Mesothelial cell of epicardium (in vitro differentiated cells): ENCODE measurements at places on chromosomes 16 and 17.

- DNase-seq: no peak
These were observed 2.9 kb upstream of the KANSL1 start for GRCh38 chr17:46195939-46196716.

DNA sequence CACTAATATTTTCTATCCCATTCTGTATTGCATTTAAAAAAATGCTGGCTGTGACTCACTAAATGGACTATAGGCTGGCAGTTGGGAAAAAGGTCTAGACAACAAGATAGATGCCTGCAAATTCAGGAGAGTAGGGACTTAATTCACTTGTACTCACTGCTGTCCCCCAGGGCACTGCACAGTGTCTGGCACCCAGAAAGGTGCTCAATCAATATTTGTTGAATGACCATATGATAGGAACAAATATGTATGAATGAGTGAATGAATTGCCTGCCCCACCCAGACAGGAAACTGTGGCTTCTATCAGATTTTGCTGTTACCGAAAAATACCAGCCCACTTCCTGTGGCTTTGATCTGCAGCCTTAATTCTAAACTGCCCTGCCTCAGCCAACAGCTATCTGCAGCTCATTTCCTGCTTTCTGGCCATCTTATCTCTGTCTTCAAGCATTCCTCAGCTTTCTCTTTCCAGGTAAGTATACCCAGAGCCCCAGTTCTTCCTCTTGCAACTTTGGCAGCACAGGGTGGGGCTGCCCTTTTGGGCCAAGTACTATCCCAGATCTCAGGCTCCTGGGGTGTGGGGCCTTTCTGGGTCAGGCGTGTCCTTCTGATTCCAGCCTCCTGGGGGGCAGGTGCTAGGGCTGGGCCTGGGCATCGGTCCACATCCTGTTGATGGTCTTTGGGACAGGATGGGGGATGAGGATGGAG, 15.3 kb upstream of the TNS4 start:
- no peak for DNase-seq

DNA sequence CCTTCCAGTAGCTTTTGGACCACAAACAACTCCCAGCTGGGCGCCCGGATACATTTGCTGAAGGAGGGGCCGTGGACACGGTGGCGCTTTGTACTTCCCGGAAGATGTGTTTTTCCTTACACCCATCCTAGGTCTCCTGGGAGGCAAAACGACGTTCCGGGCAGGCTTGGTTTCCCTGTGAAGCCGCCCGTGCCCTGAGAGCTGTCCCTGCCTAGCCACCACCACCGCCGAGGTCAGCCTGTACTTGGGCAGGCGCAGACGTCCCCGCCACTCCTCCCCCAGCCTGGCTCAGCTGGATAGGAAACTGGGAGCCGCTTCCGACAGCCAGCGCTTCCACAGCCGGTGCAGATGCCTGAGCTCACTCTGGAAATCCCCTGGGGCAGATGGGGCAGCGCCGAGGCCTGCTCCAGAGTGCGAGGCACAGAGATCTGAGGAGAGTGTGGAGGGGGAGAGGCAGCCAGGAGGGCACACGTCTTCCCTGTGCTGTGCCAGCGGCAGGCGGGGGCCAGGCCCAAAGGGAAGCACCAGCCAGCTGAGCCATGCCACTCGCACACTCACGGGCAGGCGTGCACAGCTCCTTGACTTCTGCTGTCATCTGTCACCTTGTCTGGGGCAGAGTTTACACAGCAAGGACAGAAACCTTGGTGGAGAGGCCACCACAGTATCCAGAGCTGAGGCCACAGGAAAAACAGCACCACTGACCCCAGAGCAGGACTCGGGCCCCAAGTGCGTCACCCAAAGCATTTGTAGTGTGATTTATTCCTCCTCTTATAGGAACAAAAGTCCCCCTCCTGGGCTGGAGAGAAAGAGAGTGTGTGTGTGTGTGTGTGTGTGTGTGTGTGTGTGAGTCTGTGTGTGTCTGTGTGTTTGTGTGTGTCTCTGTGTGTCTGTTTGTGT, 3.0 kb downstream of the RHBDF2 start:
- DNase-seq: peak; percentile 74

DNA sequence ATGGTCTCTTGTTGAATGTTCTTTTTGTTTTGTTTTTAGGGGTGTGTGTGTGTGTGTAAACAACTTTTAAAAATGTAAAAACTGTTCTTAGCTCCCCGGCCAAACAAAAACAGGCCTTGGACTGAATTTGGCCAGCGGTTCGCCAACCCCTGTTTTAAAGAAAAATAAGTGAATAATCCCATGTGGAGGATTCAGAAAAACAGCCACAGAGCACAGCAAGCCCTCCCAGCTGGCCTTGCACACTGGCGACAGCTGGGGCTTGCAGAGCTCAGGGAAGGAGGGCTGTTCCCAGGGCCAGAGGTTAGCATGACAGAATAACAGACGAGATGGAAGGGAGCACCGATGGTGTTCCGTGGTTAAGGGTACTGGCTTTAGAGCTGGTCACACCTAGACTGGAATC, 39.0 kb downstream of the EMP2 start:
- no peak for DNase-seq

GRCh38 chr17:69608808-69609472, 194.4 kb downstream of the MAP2K6 start:
- DNase-seq: no peak

DNA sequence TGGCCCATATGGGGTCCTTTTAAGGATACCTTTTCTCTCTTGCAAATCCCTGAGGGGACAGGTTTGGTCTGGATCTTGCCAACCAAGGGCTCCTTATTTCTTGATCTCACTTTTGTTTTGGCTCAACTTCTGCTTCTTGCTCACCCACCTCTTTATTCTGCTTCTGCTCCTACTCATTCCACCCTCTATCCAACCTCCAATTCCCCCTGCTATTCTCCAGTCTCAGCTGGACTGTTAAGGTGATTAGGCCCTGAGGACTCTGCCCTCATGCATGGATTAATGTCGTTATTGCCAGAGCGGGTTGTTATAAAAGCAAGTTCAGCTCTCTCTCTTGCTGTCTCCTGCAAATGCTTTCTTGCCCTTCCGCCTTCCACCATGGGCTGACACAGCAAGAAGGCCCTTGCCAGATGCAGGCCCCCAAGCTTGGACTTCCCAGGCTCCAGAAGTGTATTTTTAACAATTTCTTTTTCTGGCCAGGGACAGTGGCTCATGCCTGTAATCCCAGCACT, 29.8 kb downstream of the LAT start:
- DNase-seq: no peak

GRCh38 chr17:65099941-65100315, 37.2 kb upstream of the RGS9 start:
- no peak for DNase-seq

DNA sequence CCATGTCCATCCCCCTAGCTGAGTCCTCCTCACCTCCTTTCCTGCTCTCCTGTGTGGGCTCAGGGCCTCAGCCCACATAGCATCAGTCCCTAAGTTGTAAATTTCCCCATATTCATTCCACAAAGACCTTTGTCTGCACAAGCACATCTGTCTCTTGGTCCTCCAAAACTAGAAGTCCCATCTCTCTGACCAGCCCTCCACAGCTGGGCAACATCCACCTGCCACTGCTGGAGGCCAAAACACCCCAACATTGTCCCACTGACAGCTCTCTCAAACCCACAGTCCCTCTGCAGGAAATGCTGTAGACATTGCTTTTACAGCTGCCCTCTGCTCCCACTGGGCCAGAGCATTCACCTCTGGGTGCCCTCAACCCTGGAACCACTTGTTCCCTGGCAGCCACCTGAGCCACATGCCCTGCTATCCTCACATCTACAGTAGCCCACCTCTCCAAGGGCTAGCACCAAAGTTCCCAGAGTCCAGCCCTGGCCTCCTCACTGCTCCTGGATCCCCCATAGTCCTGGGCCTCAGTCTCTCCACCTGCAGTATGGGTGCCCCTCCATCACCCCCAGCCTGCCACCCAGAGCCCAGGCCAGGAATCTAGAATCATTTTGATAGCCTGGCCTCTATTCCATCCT, 1722.7 kb downstream of the TP53TG3F start:
- no peak for DNase-seq

- DNase-seq: no peak
These were observed 75.7 kb downstream of the CYTH1 start for GRCh38 chr17:78706271-78706915.

- DNase-seq: no peak
These were observed 7.1 kb downstream of the FAHD1 start for GRCh38 chr16:1834096-1834495.

- no peak for DNase-seq
These were observed 401.3 kb downstream of the WWOX start for GRCh38 chr16:78500659-78501270.

DNA sequence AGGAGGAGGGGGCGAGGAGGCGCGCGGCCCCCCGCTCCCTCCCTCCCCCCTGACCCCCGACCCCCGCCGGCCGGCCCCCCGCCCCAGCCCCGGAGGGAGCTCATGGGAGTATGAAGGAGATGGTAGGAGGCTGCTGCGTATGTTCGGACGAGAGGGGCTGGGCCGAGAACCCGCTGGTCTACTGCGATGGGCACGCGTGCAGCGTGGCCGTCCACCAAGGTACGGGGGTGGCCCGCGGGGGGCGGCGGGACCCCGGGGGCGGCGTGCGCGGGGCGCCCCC, 390 bp downstream of the MLLT6 start:
- DNase-seq: no peak

DNA sequence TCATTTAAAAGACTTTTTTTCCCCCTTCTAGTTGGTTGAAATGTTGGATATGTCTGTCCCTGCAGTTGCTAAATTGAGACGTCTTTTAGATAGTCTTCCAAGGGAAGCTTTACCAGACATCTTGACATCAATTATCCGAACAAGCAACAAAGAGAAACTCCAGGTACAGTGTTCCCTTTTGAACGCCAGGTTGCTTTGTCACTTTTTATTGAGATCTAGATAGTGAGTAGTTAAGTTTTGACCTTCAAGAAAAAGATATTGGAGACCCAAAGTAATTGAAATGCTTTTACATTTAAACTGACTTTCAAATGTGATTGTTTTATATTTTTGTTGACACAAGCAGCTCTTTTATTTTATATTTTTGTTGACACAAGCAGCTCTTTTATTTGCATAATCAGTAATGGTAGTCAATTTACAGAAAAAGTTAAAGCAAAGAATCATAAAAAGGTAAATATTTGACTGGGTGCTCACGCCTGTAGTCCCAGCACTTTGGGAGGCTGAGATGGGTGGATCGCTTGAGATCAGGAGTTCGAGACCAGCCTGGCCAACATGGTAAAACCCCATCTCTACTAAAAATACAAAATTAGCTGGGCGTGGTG, 9.3 kb upstream of the ABCC11 start:
- no peak for DNase-seq

DNA sequence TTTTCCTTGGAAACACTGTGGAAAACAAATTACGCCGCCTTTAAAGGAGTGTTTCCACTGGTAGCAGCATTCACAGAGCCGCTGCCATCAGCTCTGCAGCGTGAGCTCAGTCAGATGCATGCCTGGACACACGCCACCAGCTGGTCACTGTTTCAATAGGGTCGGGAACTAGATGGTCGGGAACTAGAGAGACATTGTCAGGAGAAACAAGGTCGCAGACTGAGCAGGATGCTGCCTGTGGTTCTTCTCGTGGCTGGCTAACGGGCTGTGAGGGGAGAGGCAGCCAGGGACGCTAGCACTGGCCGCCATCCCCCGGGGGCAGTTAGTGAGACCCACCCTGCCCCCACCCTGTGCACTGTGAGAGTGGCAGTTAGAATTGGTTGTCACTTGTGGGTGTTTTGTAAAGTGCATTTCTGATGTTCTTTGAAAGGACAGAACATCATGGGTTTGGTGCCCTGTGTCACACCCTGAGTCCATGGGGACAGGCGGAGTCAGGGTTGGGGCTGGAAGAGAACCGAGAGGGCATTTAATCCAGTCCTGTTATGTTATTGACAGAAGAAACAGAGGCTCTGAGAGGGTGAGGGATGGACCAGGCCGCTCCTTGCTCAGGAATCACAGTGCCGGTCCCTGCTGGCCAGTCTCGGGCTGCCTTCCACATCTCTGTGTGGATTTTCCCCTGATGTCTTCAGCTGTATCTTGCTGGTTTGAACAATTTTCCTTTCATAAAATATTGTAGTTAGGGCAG, 86.3 kb downstream of the SPECC1 start:
- DNase-seq: no peak

- no peak for DNase-seq
These were observed 631.9 kb upstream of the CA10 start for GRCh38 chr17:52790359-52790955.

- no peak for DNase-seq
These were observed 118.9 kb upstream of the IRX3 start for GRCh38 chr16:54405478-54405877.

- DNase-seq: no peak
These were observed 61.2 kb downstream of the HS3ST3A1 start for GRCh38 chr17:13540546-13540945.

GRCh38 chr17:78547035-78547434, 30.2 kb downstream of the DNAH17 start:
- DNase-seq: no peak

DNA sequence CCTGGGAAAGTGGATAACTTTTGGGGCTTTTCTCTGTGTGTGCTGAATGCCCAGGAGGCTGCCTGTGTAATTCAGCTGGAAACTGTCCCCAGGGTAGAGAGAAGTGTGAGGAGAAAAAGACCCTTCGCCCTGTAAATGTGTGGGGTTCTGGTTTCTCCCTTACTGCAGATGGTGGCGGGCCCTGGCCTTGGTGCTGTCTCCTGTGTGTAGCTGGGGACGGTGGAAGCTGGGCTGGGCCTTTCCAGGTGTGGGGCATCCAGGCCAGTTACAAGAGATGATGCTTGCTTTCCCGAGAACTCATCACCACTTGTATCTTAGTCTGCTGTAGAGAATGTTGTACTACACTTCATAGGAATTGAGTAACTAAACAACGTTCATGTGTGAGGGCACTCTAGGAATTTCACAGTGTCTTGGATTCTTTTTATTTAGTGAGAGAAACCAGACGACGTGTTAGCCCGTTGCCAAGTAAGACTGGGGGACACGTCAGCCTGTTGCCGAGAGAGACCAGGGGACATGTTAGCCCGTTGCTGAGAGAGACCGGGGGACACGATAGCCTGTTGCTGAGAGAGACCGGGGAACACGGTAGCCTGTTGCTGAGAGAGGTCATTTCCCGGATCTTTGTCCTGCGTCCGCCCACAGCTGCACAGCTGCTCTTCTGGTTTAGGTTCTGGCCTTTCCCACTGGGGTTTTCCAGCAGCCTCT, 43.1 kb downstream of the TBCD start:
- DNase-seq: no peak

DNA sequence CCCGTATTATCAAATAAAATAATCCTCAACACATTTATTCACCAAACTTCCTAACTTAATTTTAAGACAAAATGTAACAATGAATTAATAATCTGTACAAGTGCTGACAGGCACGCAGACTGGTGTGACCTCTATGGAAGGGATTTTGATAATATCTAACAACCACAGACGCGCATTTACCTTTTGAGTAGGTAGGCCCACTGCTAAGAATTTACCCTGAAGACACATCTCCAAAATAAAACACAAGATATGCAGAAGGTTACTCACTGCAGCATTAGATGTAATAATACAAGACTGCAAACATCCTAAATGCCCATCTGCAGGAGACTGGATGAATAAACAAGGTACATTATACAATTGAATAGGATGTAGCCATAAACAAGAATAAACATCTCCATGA, 22.7 kb upstream of the CMTM4 start:
- DNase-seq: no peak
